ENCODE measurements at places on chromosomes 11 and 22.

- DNase-seq = no peak
Measured at GRCh38 chr22:49953680-49954344, 6.8 kb upstream of the PIM3 start.

DNA sequence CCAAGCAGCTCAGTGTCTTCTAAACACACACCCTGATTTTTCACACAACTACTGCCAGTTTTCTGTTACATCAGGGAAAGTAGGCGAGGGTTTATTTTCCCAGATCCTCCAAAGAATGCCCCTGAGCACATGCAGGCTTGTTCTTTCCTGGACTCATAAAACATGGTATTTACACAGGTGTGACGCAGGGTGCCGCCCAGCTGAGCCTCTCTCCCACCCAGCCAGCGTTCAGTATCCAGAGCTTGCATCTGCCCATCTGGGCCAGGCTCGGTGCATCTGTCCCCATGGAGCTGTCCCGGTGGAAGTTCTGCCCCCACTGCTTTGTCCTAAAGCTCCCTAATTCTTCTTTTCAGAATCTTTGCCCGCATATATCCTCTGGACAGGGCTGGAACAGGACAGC, 44.8 kb upstream of the ISX start:
- DNase-seq = no peak

DNA sequence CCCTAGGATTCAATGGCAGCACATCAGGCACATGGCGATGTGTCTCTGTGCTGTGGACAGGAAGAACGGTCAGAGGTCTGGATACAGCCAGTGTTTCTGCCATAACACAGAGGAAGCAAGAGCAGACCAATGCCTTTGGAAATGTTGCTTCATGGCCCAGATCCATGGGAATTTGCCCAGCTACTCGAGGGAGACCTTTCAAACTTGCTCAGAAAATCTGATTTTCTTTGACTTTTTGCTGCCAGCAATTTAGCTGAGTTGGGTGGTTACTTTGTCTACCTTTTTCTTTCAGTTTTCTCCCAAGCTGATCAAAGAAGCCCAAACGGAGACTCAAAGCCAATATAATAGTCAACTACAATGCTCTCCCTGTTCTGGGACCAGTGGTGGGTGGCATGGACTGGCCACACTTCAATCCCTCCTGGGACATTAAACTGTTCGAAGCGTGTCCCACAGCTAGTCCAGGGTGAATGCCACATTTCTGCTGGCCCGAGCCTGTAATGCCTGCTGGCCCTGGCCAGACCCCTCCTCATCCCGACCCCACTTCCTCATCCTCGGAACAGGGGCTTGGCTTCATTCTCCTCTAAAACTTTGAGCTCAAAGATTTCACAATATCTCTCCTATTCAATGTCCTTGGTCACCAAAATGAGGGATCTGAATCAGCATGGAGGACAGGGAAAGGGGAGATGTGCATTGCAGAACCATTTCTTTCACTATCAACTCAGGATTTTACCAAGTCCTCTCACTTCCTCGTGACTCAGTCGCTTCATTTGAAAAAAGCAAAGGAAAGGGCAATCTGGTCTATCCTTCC, 93.3 kb downstream of the ABTB2 start:
- no peak for DNase-seq

DNA sequence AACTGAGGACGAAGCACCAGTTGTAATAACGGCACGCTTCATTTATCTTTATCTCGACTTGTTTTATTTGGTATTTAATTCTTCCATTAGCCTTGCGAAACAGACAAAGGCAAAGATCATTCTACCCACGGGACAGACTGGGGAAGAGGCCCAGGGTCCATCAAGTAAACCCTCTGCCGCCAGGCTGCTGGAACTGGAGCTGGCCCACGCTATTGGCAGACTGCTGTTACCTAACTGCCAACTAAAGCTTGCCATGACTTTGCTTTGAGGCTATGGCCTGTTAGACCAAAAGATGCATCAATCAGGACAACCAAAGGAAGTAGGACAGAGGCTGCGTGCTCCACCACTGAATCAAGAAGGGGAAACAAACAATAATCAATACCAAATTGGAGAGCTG, 780 bp upstream of the TMEM218 start:
- DNase-seq = no peak

- DNase-seq = no peak
Measured at GRCh38 chr22:31802575-31802974, 48.8 kb downstream of the DEPDC5 start.

DNA sequence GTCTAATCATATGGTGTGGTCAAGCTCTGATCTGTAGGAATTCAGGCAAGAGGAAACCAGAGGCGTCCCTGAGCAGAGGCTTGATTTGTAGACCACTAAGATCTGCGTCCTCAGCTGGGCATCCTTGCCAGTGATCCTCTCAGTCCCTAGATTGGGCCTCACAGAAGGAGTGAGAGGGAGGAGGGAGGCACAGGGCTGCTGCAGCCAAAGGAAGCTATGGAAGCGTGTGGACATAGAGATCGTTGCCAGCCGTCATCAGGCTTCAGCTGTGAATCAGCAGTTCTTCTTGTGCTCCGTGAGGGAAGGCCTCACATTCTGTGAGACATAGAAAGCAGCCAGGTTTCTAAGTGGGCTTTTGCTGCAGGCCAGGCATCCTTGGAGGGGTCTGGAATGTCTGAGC, 254.6 kb upstream of the KIRREL3 start:
- DNase-seq = no peak

DNA sequence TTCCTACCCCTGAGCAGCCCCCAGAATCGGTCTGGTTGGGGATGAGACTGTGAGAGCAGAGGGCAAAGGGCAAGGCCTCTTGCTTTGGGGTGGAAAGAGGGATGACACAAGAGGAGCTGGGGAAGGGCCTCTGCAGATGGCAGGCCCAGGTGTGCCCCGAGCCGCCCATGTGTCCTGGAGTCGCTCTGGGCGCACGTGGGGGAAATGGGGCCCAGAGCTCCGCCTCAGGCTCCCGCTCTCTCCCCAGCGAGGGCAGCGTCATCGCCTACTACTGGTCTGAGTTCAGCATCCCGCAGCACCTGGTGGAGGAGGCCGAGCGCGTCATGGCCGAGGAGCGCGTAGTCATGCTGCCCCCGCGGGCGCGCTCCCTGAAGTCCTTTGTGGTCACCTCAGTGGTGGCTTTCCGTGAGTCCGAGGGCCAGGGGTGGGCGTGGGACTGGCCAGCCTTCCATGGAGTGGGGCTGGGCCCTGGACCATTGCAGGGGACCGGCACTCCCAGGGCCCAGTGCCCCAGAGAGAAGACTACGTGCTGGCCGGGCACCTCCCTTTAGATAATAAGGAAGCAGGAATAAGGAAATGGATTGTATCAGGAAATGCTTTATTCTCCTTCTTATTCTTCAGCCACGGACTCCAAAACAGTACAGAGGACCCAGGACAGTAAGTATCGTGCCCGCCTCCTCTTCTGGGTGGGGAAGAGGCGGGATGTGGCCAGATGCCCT, 30.1 kb downstream of the ST14 start:
- DNase-seq = no peak

DNA sequence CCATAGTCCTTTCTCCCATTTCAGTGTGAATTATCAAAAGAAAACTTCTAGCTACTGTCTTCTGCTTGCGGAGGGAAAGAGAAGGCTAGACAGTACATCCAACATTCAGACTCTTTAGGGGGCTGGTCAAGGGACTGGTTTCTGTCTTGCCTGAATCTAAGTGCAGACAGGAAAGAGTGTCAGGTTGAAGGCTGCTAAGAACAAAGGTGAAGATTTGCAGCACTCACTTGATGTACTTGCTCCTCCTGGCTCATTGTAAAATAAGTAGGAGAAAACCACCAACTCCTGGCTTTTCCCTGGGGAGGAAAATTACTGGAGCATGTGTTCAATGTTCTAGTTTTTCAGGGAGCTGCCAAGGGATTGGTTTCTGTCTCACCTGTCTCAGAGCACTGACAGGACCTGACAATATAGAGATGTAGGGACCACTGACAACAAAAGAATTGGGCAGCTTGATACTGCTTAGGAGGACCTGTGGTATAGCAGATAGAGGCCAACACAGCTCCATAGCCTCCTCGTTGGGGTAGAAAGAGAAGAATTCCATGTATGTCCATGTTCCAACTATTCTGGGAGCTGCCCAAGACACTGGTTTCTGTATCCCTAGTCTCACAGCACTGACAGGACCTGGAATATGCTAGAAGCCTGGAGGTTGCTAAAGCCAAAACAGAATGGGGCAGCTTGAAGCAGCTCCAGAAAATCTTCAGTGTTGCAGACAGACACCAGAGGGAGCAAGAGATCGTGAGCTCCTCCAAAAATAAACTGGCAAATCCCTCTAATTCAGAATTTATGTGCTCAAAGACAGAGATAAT, 39.7 kb upstream of the MMP12 start:
- peak; percentile 26 for DNase-seq

- DNase-seq = no peak
Measured at GRCh38 chr11:110897035-110897434, 184.8 kb upstream of the ARHGAP20 start.

DNA sequence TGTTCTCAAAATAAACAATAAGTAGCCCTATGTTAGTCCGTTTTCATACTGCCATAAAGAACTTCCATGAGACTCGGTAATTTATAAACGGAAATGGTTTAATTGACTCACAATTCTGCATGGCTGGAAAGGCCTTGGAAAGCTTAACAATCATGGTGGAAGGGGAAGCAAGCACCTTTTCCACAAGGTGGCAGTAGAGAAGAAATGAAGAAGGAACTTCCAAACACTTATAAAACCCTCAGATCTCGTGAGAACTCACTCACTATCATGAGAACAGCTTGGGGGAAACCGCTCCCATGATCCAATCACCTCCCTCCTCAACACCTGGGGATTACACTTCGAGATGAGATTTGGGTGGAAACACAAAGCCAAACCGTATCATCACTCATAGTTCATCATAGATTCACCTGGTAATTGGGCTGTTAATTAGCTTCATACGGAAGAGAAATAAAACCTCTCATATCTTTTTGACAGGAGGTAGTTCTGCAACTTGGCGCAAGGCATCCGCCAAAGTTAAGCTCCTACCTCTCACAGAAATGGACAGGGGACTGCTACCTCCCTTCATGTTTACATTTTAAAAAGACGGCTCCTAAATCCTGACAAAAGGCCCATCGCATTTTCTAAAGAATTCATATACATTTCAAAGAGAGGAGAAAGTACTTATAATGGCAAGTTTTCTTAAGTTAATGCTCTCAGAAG, 49.0 kb downstream of the MUC15 start:
- peak; percentile 1 for DNase-seq

- no peak for DNase-seq
Measured at GRCh38 chr11:29279716-29280115, 737.1 kb downstream of the KCNA4 start.

GRCh38 chr22:27329131-27329850, 472.3 kb downstream of the MN1 start:
- no peak for DNase-seq

GRCh38 chr11:77151804-77152509, 23.9 kb downstream of the MYO7A start:
- DNase-seq = peak; percentile 57

DNA sequence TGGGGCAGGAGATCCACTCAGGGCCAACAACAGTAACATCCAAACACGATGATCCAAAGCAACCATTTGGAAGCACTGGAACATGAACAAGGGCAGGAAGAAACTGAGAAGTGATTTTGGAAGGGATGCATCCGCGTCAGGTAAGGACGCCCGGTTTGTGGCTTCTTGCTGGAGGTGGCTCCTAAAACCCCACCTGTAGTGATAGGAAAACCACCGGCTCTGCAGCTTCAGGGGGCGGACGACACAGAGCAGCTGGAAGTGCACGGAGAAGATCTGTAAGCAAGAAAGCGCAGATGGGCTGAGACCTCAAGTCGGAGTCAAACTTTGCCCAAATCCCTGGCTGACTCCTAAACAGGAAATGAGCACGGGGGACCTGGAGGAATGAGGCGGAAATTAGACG, 1066.1 kb downstream of the BRD1 start:
- no peak for DNase-seq

DNA sequence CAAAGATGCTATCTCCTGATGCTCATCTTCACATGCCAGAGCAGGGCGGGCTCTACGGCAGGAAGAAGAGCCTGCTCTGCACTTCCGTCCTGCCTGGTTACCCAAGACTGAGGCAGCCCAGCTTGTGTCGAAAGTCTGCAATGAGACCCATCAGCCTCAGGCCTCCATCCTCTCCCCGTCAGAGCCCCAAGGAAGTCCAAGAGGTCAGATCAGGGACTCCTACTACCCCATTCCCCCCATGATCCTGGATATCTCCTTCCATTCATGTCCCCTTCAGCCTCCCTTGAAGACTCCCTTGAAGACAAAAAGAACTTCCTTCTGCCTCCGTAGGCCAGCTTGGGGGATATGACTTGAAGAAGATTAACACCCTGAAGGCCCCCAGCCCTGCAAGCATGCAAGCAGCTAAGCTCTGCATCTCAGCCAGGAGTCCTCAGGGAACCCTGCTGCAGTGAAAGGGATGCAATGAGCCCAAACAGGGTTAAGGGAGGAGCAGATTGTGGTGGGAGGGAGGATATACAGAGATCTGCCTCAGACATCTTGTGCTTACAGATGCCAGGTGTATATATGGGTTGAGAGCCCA, 85.6 kb downstream of the TRIM29 start:
- no peak for DNase-seq

GRCh38 chr22:22702237-22703202, 58.1 kb downstream of the GGTLC2 start:
- DNase-seq = no peak

GRCh38 chr11:132911186-132911585, 621.1 kb downstream of the OPCML start:
- DNase-seq = no peak
